ENCODE measurements at places on chromosomes 5 and 9.
A peak's percentile ranks its signal among the peaks of the same experiment; 100 is the strongest.

- peak; percentile 24 for DNase-seq
These were observed 497.0 kb downstream of the RAB3C start for GRCh38 chr5:59079622-59080620.

- DNase-seq, result no peak
These were observed 122.3 kb upstream of the IL12B start for GRCh38 chr5:159452480-159453167.

- no peak for DNase-seq
These were observed 152.6 kb downstream of the RGS3 start for GRCh38 chr9:113616116-113616515.

DNA sequence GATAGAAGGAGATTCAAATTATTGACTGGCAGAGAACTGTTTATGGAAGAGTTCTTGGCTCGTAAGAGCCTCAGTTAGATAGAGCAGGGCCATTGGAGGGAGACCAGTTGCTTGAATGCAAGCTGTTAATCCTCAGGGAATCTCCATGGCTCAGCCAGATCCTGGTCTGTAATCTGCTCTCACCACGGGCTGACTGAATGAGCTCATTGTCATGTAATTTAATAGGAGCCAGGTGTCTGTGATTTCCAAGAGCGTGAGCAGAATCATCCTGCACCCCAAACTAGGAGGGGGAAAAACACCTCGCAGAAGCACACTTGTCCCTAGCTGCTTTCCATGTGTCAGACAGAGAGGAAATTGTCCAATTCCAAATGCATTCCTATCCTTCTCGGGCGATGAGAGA lies 19.1 kb upstream of the KCNMB1 start:
- DNase-seq, result no peak

DNA sequence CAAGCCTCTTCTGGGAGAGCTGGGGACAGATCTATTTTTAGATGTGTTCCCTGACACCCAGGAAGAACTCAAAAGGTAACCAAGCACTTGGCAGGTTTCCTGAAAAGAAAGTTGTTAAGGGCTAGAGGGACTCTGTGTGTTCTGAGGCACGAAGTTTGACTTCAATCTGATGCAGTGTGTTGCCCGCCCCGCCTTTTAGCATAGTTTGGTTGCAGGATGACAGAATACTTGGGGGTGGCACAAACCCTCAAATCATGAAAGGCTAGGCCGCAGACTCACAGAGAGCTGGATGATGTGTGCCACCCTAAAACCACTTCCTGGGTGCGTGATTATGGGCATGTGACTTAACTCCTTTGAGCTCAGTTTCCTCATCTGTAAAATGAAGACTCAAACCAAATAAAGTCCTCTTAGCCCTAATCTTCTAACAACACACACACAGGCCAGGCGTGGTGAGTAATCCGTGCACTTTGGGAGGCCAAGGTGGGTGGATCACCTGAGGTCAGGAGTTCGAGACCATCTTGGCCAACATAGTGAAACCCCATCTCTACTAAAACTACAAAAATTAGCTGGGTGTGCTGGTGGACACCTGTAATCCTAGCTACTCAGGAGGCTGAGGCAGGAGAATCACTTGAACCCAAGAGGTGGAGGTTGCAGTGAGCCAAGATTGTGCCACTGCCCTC lies 12.8 kb upstream of the NDFIP1 start:
- DNase-seq, result no peak

GRCh38 chr5:96641368-96642280 lies 20.6 kb upstream of the CAST start:
- DNase-seq, result no peak

GRCh38 chr5:38780316-38780715 lies 65.5 kb upstream of the OSMR start:
- DNase-seq, result no peak

GRCh38 chr9:36929350-36929675 lies 104.8 kb downstream of the PAX5 start:
- DNase-seq, result no peak

GRCh38 chr9:89686126-89686525 lies 81.3 kb downstream of the GADD45G start:
- no peak for DNase-seq

GRCh38 chr5:32522429-32523143 lies 62.8 kb upstream of the SUB1 start:
- no peak for DNase-seq

GRCh38 chr9:129356871-129357772 lies 179.1 kb upstream of the IER5L start:
- DNase-seq, result no peak

Data from SK-N-DZ (cell line).